Kidney epithelial cell (primary cell): ENCODE measurements at places on chromosomes 5 and 9.

DNA sequence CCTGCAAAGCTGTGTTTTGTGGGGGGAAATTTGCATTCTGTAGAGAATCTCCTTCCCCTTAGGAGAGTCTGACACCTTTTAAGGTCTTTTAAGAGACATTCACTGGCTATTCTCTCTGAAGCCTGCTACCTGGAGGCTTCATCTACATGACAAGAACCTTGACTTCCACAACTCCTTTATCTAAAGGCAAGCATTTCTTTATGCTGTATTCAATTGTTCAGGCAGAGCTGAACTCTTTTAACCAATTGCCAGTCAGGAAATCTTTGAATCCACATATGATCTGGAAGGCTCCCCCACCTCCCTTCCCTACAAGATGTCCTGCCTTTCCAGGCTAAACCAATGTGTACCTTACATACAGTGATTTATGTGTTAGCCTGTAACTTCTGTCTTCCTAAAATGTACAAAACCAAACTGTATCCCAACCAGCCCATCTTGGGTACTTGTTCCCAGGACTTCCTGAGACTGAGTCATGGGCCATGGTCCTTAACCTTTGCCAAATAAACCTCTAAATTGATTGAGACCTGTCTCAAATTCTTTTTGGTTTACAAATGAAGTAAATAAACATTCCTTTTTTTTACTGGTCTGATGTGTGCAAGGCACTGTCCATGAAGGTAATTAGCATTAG is 9.9 kb downstream of the C9orf85 start:
- no peak for DNase-seq

GRCh38 chr5:153421676-153422075 is 68.8 kb upstream of the GRIA1 start:
- DNase-seq, result no peak

GRCh38 chr5:173056783-173057061 is 570 bp downstream of the CREBRF start:
- DNase-seq, result no peak

- DNase-seq, result no peak
Measured at GRCh38 chr5:87850843-87851242, 417.8 kb downstream of the TMEM161B start.

DNA sequence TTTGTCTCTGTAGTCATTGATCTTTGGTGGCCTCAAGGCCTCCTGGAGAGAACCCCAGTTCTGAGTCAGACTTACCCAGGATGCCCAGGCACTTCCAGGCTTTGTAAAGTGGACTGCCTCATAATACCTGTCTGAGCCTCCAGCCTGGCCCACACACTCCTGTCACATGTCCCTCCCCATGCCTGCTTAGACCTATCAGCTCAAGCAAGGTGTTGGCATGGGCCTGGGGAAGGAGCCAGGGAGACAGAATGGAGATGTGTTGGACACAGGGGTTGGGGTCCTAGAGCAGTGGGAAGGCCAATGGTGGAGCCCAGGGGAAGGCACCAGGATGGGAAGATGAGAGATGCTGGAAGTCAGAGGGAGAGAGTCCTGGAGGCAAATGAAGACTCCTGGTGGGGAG is 136.2 kb downstream of the CFAP90 start:
- no peak for DNase-seq

DNA sequence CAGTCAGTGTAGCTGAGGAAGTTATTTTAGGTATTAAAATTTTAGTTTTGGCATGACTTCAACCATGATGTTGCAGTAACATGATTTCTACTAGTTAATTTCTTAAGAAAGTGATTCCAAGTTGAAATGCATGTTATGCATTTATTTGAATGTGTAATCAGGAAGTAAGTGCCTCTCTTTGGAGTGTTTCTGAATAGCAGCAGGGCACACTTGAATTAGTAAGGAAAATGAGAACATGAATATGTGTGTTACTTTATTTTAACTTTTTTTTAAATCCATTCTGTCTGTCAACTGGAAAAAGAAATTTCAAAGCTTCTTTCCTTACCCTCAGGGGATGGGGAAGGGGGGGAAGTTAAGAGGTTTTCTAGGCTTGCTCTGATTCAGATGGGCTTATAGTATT is 40.4 kb downstream of the CTNNA1 start:
- DNase-seq, result no peak

GRCh38 chr5:37896159-37896558 is 56.3 kb upstream of the GDNF start:
- no peak for DNase-seq

DNA sequence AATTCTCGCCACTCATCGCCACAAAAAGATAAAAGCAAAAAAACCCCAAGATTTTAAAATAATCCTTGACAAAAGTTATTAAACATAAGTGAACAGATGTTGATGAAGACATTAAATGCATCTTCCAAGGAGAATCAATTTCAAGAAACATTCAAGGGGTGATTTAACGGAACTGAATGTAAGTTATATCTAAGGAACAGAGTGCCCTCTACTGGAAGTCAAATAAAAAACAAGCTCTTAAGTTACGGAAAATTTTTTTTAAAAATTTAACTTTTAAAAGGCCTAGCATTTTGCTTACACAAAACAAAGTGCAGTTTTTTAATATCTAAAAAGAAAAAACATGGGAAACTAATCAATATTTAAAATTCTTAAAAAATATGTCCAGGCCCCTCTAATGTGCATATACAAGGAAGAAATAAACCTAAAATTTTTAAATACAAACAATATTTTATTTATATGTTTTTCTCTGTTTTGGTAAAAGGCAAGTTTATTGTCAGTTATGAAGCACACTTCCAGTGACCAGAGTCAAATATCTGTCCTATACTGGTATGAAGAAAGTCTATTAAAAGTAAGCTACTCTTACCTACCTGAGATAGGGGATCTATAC is 28.0 kb downstream of the TEX10 start:
- peak; percentile 28 for DNase-seq

- DNase-seq, result no peak
Measured at GRCh38 chr9:135341612-135342169, 137.9 kb upstream of the PPP1R26 start.

DNA sequence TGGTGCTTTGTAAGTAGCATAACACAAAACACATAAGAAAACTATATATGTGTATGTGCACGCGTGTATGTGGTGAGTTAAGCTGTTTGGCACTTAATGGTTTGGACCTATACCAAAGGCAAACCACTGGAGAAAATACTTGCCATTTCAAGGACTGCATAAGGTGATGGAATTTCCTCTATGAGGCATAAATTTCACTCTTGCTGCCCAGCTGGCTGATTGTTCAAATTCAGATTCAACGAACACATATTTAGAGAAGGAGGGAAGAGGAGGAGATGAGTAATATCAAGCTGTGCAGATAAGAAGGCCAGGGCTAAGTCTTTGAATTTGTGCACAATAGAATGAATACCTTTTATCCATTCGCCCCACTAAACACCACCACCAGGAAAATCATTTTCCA is 470.6 kb upstream of the MPDZ start:
- DNase-seq, result peak; percentile 83

GRCh38 chr9:33295571-33295970 is 5.3 kb downstream of the NFX1 start:
- no peak for DNase-seq

GRCh38 chr9:19138084-19138483 is 10.8 kb upstream of the PLIN2 start:
- no peak for DNase-seq

- no peak for DNase-seq
Measured at GRCh38 chr9:86637515-86637914, 283.3 kb upstream of the TUT7 start.

- DNase-seq, result no peak
Measured at GRCh38 chr9:104088416-104088815, 5.7 kb upstream of the SMC2 start.

DNA sequence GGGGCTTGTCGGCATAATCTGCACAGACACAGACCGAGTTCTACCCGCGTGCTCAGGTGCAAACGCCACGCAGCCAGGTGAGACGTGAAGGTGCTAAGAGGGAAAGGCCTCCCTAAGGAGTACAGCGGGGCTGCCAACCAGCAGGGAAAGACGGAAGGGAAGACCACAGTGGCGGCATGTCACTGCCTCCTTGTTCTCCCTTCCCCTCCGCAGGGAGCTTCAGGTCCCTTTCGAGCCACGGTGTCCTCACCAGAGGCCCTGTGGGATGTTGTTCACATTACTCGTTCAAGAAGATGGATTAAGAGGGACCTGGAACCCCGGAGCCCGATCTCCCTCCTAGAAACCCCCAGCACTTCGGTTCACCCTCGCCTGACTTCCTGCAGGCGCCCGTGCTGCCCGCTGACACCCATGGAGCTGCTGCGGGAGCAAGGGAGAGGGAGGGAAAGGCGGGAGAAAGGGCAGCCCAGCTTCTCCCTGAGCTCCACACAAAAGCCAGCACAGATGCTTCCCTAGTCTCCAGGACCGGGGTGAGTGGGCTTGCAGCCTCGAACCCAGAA is 686 bp downstream of the BRD9 start:
- no peak for DNase-seq

GRCh38 chr5:59174248-59174844 is 591.5 kb downstream of the RAB3C start:
- peak; percentile 63 for DNase-seq

DNA sequence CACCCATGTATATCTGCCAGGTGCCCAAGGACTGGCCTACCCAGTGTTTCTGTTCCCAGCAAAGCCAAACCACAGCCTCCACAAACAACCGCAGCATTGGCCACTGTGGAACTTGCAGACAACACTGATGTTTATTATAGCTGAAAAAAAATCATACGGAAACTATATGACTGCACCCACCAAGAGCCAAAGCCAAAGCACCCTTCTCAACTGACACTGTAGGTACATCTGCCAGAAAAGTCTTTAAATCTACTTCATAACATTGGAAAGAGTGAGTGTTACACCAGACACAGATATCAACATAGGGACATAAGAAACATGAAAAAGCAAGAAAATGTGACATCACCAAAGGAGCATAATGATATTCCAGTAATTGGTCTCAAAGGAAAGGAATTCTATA is 428.0 kb downstream of the PSAT1 start:
- DNase-seq, result no peak

DNA sequence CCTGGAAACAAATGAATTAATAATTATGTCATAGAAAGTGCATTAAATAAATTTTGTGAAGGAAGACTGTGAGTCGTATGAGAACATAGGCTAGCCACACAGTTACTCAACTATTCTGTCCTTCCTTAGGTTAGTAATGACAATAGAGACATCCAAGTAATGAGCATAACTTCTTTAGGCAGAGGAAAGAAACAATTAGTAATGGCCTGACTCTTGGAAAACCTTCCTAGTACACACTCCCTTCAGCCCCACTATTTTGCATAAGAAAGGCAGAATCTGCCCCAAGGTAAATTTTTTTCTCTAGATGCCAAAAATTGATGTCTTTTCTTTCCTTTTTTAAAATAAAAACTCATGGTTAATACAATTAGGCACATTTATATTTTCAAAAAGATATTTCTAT is 1619.0 kb upstream of the WWC1 start:
- no peak for DNase-seq

DNA sequence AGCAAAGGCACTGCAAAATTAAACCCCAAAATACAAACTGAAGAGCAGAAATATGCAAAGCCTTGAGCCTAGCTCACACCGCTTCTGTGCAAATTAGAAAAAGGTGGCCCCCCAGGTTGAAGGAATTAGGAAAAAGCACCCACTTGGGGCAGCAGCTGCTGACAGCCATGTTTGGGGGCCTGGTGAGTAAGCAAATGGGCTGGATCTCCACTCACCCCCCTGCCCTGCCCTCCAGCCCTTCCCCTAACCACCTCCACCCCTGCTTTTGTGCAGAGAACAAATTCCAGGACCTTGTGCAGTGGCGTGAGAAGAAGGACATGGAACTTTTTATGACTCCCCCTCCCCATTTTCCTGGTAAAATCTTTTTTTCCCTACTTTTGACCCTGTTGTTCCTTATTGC is 92.0 kb upstream of the DNAH5 start:
- no peak for DNase-seq

DNA sequence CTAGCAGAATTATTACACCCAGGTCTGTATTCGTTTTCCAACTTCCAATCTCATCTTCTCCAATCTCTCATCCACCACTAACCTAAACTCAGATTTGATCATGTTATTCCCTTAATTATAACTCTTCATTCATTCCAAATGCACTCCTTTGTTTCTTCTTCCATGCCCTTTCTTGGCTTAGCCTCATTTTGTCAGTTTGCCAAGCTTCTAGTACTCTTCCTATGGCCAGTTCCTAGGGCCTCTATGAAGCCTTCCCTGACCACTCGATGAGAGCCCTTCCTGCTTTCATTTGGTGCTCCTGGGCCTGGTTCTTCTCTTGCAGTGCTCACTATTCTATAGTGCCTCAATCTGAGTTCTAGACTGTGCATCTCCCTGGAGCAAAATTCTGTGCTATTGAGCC is 5.8 kb downstream of the FAM219A start:
- DNase-seq, result no peak

DNA sequence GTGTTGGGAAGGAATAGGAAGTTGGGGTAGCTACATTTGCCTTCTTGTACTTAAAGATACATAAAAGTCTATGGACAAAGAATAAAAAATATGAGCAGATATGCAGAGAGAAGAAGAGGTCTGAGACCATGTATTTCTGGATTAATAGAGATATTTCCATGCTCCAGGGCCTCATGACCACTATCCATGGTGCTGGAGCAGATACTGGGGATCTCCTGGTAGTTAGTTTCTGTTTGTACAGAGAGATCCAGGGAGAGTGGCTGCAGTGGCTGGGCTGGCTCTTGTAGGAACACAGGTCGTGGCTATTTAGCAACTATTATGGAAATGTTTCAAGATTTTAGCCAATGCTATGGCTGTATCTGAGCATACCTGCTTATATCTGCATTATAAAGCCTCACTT is 184.2 kb upstream of the TMEM161B start:
- no peak for DNase-seq

DNA sequence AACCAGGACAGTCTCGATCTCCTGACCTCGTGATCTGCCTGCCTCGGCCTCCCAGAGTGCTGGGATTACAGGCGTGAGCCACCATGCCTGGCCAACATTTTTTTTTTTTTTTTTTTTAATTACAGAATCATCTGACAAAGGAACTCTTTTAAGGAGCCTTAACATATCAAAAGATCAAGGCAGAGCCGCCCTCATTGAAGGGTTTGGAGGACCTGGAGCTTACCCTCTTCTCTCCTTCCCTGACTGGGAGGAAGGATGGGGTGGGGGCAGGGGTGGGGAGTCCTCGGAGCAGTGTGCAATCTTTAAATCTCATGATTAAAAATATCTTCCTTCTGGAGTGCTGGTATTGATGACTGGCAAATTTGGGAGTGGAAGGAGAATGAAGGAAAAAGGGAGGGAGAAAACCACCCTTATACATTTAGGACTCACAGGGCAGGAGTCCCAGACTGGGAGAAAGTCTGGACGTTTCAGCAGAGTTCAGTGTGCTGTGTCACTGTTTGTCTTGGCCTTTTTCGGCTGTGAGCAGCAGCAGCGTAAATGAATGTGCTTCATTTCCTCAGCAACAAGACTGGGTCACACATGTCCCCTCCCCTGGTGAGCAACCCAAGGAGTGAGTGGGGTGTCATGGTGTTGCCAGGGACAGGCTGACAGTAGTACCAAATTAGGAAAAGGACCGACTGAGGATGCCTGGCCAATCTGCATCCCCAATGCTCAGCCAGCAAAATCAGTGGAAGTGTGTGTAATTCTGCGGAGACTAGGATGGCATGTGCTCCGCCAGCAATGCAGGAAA is 115.3 kb upstream of the BNC2 start:
- DNase-seq, result no peak
